ENCODE measurements at places on chromosomes 6 and 20. TPM values are rescaled to one million over a fixed set of nuclear protein-coding genes. Genes with fewer than 3 reads are reported as not detected.

BFSP1 gene
- not detected for total RNA-seq

DNA sequence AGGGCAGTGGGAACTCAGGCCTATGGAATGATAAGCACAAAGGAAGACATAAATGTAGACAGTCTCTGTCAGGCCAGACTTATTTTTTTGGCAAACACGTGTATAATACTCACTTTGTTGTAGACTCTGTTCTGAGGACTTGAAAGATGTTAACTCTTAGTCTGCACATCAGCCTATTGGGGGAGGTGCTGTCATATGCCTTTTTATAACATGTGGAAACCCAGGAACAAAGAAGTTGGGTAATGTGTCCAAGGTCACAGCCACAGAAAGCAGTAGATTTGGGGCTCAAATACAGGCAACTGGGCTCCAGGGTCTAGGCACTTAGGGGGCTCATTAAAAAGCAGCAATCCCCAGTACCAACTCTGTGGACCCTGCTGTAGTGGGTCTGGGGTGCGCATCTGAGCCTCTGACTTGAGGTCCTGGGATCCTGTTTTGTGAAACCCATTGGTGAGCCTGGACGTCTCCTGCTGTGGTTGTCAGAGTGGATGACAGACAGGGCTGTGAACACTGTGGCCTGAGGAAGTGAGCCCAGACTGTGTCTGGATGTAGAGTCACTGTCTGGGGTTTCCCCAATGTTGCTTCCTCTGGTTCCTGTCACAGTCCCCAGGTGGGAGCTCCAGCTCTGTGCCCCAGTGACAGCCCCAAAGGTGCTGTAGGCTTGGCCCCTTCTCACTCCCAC lies 50.0 kb downstream of the CDH26 start:
- no peak for DNase-seq

DNA sequence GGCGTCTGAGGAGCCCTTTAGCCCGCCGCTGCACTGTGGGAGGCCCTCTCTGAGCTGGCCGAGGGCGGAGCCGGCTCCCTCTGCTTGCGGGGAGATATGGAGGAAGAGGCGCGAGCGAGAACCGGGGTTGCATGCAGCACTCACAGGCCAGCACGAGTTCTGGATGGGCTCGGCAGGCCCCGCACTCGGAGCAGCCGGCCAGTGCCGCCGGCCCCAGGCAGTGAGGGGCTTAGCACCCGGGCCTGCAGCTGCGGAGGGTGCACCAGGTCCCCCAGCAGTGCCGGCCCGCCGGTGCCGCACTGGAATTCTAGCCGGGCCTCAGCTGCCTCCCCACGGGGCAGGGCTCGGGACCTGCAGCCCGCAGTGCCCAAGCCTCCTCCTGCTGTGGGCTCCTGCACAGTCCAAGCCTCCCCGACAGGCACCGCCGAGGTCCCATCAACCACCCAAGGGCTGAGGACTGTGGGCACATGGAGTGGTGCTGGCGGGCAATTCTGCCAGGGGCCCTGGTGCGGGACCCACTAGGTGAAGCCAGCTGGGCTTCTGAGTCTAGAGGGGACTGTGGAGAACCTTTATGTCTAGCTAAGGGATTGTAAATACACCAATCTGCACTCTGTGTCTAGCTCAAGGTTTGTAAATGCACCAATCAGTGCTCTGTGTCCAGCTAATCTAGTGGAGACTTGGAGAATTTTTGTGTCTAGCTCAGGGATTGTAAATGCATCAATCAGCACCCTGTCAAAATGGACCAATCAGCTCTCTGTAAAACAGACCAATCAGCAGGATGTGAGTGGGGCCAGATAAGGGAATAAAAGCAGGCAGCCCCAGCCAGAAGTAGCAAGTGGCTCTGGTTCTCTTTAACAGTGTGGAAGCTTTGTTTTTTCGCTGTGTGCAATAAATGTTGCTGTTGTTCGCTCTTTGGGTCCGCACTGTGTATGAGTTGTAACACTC lies 329.7 kb upstream of the JARID2 start:
- no peak for DNase-seq

DNA sequence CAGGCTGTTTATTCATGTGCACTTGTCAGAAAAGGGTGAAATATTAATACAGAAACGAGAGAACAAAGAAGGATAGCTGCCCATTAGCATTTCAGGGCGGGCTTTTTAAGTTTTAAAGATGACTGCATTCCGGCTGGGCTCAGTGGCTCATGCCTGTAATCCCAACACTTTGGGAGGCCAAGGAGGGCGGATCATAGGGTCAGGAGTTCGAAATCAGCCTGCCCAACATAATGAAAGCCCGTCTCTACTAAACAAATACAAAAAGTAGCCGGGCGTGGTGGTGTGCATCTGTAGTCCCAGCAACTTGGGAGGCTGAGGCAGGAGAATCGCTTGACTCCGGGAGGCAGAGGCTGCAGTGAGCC lies 130.5 kb downstream of the HFE start:
- no peak for DNase-seq

DNA sequence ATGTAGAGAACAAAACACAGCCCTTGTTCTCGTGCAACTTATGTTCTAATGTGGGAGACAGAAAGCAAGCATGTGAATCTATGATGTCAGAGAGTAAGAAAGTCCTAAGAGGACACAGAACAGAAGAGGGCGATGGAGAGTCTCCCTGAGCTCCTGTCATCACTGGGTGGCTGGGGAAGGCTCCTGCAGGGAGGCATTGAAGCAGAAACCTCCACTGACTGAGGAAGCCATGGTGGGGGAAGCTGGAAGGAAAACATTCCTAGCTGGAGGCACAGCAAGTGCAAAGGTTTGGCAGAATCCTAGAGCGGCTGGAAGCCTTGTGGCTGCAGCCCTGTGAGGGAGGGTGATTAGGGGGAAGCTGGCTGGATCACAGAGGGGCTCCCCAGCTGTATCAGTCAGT lies 248.0 kb downstream of the CDH26 start:
- peak; percentile 68 for DNase-seq

C20orf202 gene
- total RNA-seq, result not detected

NUS1 gene
- total RNA-seq, result 10.1 TPM

GRCh38 chr20:47475419-47476044 lies 26.2 kb upstream of the NCOA3 start:
- no peak for DNase-seq

DNA sequence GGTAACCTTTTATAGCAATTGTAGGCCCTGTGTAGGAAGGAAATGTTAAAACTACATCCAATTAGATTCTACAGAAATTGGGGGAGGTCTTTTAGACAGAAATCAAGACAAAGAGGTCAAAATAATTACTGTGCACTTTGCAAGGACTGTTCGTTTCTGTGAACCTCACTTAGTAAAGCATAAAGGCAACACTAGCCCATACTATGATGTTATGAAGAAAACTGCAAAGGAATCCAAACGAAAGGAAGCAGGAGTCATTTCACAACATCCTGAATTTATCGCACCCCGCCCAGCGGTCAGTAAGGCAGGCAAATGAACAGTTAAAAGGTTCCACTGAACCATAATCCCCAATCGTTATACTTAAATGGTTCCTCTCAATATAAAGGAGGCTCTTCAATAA lies 429.5 kb upstream of the ARID1B start:
- DNase-seq, result no peak

GRCh38 chr20:38302786-38303185 lies 1.2 kb upstream of the BPI start:
- DNase-seq, result no peak

DNA sequence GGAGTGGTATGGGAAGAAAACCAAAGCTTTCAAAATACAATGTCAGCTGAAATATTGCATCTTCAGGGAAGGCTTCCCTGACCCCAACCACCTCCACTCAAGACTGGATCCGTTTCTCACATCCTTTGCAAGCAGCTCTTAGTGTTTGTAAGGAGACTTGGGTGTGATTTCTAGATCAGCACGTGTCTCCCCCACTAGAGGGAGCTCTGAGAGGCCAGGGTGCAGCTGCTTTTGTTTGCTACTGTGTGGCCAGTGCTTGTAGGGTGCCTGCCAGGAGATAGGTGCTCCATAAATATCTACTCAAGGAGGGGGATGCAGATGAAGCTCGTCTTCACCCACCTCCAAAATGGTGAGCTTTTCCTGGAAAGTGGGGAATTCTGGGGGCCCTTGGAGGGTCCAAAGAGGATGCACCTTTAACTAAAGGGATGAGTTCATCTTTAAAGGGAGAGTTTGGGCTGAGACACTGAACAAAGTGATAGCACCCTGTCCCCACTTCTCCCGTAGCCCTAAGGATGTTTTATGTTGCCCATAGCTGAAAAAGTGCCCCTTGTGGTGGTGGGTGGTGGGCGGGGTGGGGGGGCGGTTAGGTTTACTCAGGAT lies 52.6 kb upstream of the MAFB start:
- DNase-seq, result peak; percentile 89

SEL1L2 gene
- not detected for total RNA-seq

SLC44A4 gene
- not detected for total RNA-seq

DNA sequence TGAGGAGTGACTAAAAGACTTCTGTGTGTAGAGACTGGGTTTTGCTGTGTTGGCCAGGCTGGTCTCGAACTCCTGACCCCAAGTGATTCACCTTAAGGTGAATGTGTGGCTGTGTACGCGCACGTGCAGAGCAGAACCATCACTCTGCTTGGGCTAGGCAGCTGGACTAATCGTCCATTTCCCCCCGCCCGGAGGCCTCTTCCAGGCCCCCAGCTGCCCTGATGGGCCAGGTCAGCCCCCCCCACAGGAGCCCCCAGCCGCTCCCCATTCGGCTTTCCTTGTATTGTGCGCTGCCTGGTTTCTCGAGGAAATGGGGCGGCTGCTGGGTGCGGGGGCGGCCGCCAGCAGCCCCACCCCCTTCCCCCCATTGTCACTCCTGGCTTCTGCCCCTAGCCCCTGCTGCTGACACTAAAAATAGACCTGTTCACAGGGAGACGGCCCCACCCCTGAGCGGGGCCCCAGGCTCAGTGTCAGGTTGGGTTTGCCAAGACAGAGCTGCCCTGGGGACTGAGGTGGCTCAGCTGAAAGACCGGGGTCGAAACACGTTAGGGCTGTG lies 24.6 kb upstream of the CSNK2A1 start:
- DNase-seq, result no peak

RING1 gene
- 38.7 TPM for total RNA-seq

- no peak for DNase-seq
Measured at GRCh38 chr20:31991339-31991705, 18.9 kb upstream of the CCM2L start.

MMP24 gene
- total RNA-seq, result 0.60 TPM
